ENCODE measurements at places on chromosomes 3 and 15.

GRCh38 chr3:192186045-192186444, 541.3 kb downstream of the FGF12 start:
- no peak for DNase-seq

DNA sequence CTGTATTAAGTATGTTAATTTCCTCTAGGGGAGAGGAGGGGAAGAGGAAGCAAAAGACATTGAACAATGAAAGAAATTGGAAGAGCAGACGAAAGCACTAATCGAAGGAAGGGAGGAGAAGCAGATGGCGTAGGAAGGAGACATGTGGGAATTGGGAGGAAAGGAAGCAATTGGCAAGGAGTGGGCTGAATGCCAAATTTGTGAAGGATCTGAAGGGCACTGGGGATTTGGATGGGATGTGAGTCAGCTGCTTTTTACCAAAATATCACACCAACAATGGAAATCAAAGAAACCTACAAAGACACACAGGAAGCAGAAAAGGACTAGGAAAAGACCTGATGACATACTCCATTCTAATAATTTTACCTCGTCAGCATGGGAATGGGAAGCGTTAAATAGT, 1029.8 kb downstream of the ROBO1 start:
- DNase-seq: no peak

DNA sequence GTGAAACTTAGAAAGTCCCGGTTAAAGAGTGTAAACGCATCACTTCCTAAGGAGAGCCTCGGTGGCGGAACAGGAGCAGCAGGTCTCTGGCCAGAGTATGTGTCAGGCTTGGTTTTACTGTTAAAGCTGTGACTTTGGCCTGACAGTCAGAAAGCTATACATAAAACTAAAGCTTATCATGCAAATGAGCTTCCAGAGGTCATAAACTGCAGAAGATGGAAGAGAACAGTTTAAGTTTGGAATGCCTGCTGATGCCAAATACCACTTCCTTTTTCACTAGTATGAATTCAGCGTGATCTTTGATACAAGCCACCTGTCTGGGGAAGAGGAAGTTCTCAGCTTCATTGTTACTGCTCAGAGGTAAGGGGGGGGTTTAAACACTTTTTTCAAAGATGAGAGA, 125.1 kb upstream of the CTDSPL start:
- no peak for DNase-seq

DNA sequence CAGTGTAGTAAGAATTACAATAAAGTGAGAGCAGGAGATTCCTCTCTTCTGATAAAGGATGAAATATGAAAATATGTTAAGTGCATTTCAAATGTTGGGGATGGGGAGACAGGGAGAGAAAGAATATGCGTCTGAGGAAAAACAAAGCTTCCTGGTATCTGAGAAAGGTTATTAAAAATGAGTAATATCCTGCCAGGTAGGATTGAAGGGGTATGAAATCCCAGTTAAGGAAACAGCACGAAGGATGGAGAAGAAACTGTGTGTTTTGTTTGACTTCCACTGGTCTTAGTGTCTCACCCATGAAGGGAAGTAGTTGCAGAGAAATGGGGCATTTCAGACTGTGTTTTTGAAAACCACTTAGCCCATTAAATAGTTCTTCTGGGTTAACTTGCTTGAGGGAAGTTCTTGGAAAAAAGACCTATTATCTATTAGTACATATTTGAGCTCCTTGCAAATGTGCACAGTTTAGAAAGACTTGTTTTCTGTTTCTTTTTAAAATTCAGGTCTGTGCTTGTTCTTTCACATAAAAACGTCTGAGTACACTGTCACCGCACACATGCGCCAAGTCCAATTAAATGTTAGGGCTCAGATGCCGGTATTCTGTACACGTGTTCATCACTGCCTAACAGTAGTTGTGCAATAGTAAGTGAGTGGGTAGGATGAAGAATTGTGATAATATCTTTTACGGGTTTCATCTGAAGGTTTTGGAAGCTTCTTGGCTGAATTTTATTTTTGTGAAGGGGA, 196.1 kb upstream of the P2RY1 start:
- no peak for DNase-seq

DNA sequence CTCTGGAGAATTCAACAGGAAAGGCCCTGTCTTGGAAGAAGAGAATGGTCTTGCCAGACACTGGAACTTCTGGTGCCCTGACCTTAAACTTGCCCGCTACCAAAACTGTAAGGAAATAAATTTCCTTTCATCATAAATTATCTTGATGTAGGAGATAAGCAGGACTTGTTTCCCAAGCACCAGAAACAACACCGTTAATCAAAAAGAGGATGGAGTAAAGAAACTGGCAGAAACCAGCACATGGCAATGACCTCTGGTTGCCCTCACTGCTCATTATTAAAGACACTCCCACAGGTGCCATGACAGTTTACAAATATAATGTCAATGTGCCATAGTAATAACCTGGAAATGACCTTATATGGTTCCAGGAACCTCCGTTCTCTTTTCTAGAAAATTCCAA, 426.1 kb downstream of the EDEM1 start:
- no peak for DNase-seq

DNA sequence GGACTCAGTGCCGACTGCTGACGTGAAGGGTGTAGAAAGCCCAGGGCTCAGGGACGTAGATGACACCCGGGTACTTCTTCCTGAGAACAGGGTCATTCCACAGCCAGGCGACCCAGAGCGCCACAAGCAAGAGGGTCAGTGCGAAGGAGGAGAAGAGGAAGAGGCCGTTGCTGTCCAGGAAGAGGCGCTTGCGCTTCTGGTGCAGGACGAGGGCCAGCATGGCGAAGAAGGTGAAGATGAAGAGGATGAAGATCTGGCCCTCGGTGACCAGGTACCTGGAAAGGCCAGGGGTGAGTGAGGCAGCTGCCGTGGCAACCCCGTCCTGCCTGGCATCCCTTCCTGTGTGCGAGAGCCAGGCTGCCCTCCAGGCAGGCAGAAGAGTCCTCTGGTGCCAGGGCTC, 3.0 kb upstream of the CALML4 start:
- no peak for DNase-seq

- no peak for DNase-seq
Measured at GRCh38 chr3:139291276-139292051, 52.4 kb upstream of the MRPS22 start.

GRCh38 chr15:90909976-90910375, 6.9 kb downstream of the MAN2A2 start:
- DNase-seq: no peak

DNA sequence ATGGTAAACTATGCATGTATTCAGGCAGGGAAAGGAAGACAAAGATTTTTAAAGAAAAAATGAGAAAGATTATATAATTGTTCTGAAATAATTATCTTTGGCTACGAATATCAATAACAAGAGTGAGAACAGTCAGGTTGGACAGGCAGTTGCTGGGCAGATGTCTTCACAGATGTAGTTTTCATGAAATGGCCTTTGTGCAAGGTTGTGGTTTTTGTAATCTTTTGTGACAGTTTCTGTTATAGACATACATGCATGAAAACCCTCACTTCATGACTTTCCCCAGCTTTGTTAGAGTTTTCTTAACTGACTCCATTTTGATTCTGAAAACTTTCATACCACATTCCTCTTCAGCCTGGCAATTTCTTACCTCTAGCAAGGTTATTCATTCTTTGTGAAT, 34.9 kb upstream of the SLC25A36 start:
- DNase-seq: no peak

- no peak for DNase-seq
Measured at GRCh38 chr3:36303286-36303685, 77.0 kb upstream of the STAC start.

DNA sequence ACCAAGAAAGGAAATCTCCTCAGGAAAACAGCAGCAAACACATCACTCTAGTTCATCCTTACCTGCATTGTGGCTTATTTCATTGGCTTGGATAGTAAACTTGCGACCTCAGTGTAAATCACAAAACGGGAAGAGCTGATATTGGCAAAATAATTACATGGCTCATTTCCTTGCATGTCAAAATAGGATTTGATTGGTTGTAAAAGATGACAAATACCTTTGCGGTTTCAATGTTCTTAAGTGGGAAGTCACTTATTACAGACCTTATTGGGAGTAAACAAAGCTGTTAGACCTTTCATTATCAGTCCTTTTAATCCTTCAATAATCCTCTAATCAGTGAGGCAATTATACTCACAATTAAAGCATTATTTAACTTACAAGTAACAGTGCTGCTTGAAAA, 590.6 kb downstream of the MAGI1 start:
- DNase-seq: no peak

DNA sequence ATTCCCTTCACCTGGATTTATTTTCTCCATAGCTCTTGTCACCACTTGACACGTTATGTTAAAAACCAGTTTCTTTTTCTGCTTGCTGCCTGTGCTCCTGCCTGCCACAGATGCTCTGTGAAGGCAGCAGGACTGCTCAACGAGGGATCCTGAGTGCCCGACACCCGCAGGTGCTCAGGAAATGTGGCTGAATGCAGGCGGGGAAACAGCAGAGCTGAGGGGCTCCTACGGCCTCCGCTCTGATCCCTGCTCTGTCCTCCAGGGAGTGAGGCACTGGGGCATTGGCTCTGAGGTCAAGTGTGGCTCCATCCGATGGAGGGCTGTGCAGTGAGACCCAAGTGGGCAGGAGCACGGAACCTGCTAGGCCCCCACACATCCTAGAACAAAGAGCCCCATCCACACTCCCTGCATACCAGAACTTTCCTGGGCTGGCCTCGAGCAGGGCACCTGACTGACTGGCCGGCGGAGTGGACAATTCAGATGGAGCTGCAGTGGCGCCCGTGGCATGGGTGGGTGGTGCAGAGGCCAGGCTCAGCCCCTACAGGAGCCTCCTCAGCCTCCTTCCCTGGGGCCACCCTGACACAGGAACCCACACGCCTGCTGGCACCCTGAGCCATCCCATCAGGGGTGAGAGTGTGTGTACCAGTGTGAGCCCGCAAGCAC, 27.9 kb downstream of the IQSEC1 start:
- no peak for DNase-seq

- no peak for DNase-seq
Measured at GRCh38 chr15:51155016-51155580, 60.4 kb upstream of the TNFAIP8L3 start.

Measured in CD4-positive, alpha-beta T cell treated with Interleukin-10 for 1 hour (primary cell).